ENCODE measurements at places on chromosomes 12 and 14. TPM values are rescaled to one million over a fixed set of nuclear protein-coding genes. Genes with fewer than 3 reads are reported as not detected.

ZDHHC22 gene
- total RNA-seq = not detected

CMA1 gene
- total RNA-seq = not detected

SLC38A4 gene
- total RNA-seq = not detected

EPYC gene
- total RNA-seq = not detected

LMBR1L gene
- total RNA-seq = 74.1 TPM

PKP2 gene
- total RNA-seq = 40.4 TPM

SLC17A8 gene
- not detected for total RNA-seq

TBX3 gene
- total RNA-seq = 13.5 TPM

GPR162 gene
- 1.3 TPM for total RNA-seq

ZNF705A gene
- not detected for total RNA-seq

ABCC9 gene
- 22.6 TPM for total RNA-seq

PDZRN4 gene
- 177 TPM for total RNA-seq

CLEC2A gene
- total RNA-seq = not detected

TSPAN19 gene
- total RNA-seq = not detected

MYBPC1 gene
- total RNA-seq = 0.42 TPM

IAPP gene
- not detected for total RNA-seq

ART4 gene
- total RNA-seq = 5.9 TPM

FGF6 gene
- not detected for total RNA-seq
